ENCODE measurements at places on chromosomes 4 and X. TPM values are rescaled to one million over a fixed set of nuclear protein-coding genes. Genes with fewer than 3 reads are reported as not detected.

Gene NDST3
- total RNA-seq = 39.3 TPM

Gene MAGED4B
- 119 TPM for total RNA-seq

Gene DUX4
- total RNA-seq = not detected

Gene ANXA3
- total RNA-seq = 5.1 TPM

Gene PITX2
- not detected for total RNA-seq

DNA sequence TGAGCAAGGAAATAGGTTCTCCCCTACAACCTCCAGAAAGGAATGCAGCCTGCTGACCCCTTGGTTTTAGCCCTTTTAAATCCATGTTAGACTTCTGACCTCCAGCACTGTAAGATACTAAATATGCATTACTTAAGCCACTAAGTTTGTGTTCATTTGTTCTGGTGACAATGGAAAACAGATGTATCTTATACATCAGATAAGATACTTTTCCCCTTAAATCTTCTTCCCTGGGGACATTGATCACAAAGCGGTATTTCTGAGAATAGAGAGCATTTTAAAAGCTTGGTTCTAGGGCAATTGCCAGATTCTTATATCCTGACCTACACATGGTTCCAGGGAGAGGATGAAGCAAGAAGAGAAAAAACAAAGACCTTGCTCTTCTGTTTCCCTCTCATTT is 6.5 kb upstream of the TMEM184C start:
- DNase-seq = no peak

- no peak for DNase-seq
Observed at GRCh38 chr4:122617597-122618593, 3.0 kb downstream of the IL21 start.

DNA sequence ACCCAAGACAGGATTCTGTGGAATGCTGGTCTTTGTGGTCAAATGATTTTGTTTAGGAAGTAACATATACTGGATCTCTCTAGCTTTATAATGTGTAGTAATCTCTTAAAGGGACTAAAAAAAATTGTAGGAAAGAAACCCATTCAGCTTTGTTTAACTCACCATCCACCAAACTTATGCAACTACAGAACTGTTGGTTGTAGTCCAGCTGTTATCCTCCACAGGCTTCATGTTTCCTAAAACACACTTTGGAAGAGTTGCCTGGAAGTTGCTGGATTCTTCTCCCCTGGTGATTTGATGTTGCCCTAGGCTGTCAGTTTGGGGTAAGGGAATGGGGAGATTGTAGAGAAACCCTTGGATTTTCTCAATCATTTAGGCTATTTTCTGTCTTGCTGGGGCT is 89.3 kb downstream of the RLIM start:
- DNase-seq = no peak

GRCh38 chrX:122863067-122863466 is 321.0 kb upstream of the GRIA3 start:
- no peak for DNase-seq

DNA sequence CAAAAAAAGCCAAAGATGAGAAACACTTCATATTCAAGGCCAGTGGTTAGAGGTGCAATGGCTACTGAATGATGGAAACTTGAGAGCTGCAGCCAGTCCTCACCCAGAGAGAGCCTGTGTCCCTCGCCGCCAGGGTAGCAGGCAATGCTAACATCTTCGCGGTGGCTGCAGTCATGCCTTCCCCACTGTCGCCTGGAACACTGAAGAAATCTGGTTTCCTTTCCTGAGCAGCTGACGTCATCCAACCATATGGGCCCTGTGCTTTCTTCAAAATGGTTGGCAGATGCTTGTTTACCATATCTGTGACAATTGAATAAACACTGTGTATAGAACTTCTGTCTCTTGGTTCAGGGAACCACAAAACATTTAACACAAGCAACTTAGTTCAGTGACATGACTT is 39.7 kb downstream of the PRSS12 start:
- no peak for DNase-seq

- DNase-seq = no peak
Observed at GRCh38 chr4:10671366-10671765, 13.2 kb downstream of the CLNK start.

DNA sequence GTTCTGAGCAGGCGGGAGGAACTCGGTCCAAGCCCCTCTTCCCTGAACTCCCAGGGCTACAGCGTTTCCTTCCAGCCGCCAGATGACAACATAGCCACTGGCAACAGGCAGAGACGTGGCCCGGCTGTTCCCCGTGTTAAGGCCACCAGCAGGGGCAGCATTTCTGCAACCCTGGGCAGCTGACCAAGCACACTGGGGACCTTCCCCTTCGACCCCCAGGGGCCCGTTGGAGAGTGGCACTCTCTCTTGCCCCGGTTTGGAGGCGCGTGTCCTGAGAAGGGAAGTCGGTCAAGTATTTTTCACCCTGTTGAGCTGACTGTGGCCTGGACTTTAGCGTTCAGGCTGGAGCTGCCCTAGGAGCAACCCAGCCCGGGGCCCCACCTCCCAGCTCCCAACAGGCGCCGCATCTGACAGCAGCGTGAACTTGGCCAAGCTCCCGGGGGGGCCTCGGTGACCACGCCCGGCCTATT is 37.6 kb downstream of the ZBTB49 start:
- no peak for DNase-seq

GRCh38 chr4:134027931-134028330 is 173.7 kb downstream of the PABPC4L start:
- no peak for DNase-seq

DNA sequence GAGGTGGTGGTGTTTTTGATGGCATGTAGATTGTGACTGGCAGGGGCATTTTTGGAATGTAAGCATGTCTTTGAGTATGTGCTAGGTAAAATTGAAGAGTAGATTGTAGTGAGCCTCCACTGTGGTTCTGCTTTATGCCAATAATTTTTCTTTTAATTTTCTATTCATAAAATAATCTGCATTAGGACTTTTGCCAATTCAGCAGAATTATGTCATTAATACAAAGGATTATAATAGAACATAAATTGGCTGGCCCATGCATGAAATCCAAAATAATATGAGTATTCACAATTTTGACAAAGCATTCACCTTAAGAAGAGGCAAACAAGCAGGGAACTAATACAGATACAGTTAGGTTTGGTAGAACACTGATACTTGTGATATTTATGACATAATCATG is 14.9 kb upstream of the TMPRSS11E start:
- DNase-seq = no peak

- no peak for DNase-seq
Observed at GRCh38 chr4:173182403-173182802, 13.8 kb downstream of the GALNT7 start.

GRCh38 chr4:41420541-41420940 is 117.4 kb upstream of the LIMCH1 start:
- no peak for DNase-seq

GRCh38 chr4:172104539-172104938 is 291.3 kb downstream of the GALNTL6 start:
- no peak for DNase-seq

- no peak for DNase-seq
Observed at GRCh38 chr4:168877511-168878491, 132.3 kb downstream of the CBR4 start.

- no peak for DNase-seq
Observed at GRCh38 chr4:37609626-37610025, 76.5 kb downstream of the RELL1 start.

Measured in occipital lobe (tissue), 3 donors.